ENCODE measurements at places on chromosomes 13 and 19.

GRCh38 chr19:48520134-48520533 is 8.5 kb upstream of the LMTK3 start:
- DNase-seq: no peak

DNA sequence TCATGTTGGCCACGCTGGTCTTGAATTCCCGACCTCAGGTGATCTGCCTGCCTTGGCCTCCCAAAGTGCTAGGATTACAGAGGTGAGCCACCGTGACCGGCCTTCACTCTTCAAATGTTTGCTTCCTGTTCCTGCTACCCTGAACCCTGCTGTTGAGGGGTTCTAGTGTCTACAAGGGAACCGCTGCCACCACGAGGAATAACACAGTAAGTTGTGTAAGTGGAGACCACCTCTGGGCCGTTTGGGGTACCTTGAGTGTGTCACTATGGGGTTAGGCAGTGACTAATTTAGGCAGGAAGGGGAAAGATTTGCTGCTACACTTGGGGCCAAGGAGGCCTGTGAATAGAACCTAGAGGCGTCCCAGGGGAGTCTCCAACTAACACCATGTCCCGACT is 2.2 kb upstream of the MYADM start:
- DNase-seq: no peak

- no peak for DNase-seq
Observed at GRCh38 chr13:98819382-98820010, 67.0 kb upstream of the SLC15A1 start.

DNA sequence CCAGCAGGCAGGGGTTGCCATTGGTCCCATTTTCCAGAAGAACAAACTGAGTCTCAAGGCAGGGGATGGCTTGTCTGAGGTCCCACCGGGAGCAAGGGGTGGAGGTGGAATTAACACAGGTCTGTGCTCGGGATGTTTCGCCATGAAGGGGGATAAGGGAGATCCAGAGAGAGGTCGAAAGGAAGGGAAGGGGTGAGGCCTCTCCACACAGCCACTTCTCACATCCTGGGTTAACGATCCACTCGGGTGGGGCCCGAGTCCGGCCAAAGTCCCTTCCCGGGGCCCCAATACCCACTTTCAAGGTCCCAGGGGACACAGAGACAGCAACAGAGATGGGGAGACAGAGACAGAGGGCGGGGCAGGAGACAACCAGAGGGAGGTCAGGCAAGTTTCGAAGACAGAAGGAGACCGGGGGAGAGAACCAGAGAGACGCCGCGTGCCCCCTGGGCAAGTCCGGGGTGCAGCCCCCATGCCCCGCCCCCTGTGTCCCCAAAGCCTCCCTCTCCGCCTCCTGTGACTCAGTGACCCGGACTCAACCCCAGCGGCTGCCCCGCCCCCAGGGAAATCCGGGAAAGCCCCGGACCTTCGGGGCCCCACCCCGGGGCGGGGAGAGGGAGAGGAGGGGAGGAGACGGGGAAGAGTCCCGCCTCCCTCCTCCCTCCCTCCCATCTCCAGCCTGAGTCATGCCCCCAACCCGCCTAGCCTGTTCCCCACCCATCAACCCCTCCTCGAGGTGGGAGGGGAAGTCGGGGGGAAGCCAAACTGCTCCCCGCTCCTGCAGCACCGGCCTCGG is 1.4 kb upstream of the BCL3 start:
- peak; percentile 8 for DNase-seq

GRCh38 chr19:47305309-47305751 is 4.3 kb upstream of the C5AR1 start:
- peak; percentile 25 for DNase-seq

GRCh38 chr13:107043021-107043956 is 475.4 kb upstream of the ARGLU1 start:
- no peak for DNase-seq

DNA sequence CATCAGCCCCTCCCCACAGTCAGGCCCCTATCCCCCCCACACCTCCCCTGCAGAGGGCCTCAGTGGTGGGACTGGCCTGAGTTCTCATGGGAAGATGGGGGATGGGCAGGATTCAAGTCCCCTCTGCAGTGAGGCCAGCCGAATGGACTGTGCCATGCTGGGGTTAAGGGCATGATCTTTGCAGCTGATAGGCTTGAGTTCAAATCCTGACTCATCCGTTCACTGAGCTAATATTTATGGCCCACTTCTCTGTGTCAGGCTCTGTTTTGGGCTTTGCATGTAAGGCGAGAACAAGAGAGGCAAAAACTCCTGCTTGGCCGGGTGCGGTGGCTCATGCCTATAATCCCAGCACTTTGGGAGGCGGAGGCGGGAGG is 20.7 kb downstream of the MARK4 start:
- DNase-seq: no peak

DNA sequence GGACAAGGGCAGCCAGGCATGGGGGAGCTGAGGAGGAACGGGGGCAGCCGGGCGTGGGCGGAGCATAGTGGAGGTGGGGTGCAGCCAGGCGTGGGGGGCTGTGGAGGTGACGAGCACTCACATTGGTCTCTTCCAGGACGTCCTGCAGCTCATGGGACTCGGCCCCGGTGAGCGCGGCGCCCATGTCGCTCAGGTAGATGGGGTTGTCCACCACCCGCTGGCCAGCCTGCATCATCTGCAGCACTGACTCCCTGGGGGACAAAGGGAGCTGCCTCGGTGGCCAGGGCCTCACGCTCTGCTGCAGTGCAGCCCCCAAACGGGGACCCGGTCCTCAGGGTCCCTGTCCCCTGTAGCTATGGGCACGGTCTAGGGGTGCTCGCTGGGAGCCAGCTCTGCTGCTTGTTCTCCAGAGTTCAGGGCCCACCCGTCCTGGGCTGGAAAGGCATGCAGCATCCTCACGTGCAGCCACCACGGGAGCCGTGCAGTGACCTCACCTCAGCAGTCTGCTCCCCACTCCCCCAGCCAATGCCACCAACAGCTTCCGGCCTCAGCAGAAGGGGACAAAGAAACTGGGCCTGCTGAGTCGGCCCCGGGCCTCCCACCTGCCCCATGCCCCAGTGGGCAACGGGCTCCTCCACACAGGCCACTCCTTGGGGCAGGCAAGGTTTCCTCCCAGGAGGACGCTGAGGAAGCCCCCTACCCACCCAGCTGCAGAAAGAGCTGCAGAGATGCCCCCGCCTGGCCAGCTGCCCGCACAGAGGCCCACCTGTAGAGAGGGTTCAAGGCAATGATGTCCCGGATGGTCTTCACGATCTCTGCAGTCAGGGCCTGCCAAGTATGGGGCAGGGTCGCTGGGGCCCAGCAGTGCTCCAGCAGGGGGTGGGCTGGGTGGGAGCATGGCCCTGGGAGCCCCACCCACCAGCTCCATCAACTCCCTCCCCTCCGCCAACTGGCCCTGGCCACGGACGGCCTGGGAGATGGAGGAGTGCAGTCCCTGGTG is 12.1 kb downstream of the LONP1 start:
- no peak for DNase-seq

- no peak for DNase-seq
Observed at GRCh38 chr13:33918199-33918932, 100.4 kb downstream of the RFC3 start.

GRCh38 chr19:51750400-51751094 is 1.1 kb downstream of the FPR1 start:
- DNase-seq: no peak

DNA sequence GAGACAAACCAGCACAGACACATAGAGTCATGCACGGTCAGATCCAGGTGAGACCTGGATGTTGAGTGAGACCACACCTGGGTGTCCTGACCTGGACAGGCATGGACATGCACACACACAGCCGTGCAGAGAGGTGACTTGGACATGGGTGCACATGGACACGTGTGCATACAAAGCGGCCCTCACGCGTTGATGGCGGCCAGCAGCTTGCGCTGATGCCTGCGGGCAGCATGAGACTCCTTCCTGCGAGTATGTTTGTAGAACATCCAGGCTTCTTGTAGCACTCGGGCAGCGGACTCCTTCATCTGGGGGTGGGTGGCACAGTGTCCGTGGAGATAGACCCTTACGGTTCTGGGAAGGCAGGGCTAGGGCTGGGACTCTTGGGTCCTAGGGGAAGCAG is 11.5 kb downstream of the KCNN4 start:
- no peak for DNase-seq

- DNase-seq: no peak
Observed at GRCh38 chr19:35332817-35333216, 3.8 kb downstream of the CD22 start.

- no peak for DNase-seq
Observed at GRCh38 chr13:43805681-43806128, 18.9 kb upstream of the ENOX1 start.

DNA sequence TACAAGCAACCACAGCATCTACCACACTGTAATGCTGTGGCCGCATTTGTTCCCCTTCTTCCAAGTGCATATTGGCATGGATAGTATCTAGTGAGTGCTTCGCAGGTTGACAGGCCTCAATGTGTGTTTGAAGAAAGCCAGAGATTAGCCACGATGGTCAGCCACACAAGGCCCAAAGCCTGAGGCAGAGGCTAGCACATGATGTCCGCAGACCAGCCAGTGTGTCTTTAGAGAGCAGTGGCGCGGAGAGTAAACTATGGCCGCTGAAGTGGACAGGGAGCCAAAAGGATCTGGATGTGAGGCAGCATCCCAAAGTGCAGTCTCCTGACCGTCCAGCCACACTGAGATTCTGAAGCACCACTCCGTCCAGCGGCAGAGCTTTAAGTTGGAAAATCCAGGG is 36.0 kb downstream of the BRD4 start:
- DNase-seq: no peak

- DNase-seq: peak; percentile 65
Observed at GRCh38 chr19:7680606-7681339, at the start of gene TRAPPC5. TRAPPC5 (plus strand) TSS chr19:7680833; CDS start chr19:7682254, 1,421 bp downstream.

DNA sequence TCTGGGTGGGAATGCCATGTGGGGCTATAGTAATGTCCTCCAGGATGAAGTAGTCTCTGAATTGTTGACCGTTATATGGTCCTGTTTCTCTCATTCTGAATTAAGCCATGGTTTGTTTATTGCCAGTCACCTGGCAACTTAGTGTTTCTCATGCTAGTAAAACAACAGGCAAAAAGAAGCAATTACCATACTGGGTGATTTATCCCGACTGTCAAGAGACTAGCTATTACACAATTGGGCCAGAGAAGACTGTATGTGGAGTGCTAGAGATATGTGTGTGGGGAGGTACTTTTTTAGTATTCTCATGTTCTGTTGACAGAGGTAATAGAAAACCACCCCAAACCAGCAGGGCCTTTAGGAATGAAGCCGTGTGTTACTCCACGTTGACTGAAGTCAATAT is 258.2 kb downstream of the TDRD3 start:
- no peak for DNase-seq

GRCh38 chr19:34359140-34359953 is 5.6 kb upstream of the GPI start:
- peak; percentile 94 for DNase-seq

GRCh38 chr19:51550848-51551672 is 19.6 kb upstream of the SIGLEC6 start:
- no peak for DNase-seq

DNA sequence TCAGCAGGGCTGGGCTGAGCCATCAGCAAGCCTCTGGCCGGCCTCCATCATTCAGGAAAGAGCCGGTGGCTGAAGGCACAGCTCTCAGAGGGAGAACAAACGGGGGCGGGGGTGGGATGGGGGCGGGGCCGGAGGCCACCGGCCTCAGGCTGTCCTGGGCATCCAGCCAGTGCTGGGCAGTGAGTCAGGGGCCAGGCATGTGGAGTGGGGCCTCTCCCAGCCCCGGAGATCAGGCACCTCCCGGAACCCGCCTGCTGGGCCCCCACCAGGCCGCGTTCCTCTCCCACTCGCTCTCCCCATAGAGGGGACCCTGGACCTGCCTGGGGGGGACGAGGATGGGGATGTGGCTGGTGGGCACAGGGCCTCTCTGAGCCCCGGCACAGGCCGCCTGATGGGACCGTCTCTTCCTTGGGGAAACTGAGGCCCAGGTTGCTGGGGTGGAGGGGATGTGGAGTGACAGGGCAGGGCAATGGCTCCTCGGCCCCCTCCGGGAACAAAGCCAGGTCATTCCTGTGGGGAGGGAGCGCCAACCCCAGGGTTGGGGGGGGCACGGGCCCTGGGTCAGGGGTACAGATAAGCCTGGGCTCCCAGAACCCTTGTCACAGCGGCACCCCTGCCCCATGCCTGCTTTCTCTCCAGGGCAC is 12.9 kb downstream of the SPC24 start:
- DNase-seq: peak; percentile 54

GRCh38 chr19:41376241-41376997 is at the start of gene TMEM91:
TMEM91 (plus strand) TSS chr19:41376533; CDS start chr19:41378310, 1,777 bp downstream.
- DNase-seq: peak; percentile 43

DNA sequence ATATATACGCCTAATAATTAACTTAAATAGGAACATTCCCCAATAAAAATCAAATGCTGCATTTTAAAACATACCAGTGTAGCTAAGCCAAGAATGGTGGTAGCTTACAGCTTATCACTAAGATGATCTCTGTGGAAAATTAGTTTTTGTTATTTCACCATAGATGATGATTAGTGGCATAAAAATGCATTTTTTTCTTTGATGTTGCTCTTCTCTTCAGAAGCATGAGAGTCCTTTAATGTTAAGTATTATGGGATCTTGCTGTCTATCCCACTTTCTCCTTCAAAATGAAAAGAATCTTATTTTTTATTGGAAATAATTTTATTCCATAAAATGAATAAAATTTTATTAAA is 731.0 kb downstream of the SLITRK1 start:
- DNase-seq: no peak

- no peak for DNase-seq
Observed at GRCh38 chr13:97205465-97205864, 16.7 kb upstream of the MBNL2 start.

GRCh38 chr13:112510987-112511685 is 76.8 kb downstream of the TUBGCP3 start:
- peak; percentile 94 for DNase-seq

DNA sequence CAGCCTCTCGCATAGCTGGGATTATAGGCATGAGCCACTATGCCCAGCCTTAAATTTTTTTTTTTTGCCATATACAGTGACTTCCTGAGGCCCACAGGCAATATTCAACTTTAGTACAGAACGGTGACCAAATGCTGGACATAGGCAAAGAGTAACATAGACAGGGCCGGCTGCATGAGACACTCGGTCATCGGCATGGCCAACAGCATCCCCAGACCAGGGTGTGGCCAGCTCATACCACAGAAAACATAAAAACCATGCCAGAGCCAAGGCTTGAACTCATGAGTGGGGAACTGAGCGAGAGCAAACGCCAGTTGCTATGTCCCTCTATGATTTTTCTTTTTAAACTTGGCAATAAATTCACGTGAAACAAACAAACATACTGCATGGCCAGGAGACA is 17.0 kb downstream of the KANK2 start:
- no peak for DNase-seq

Measured in DMS79 treated with DMSO at 0.1 percent for 48 hours (cell line).